ENCODE measurements at places on chromosomes 7 and 10. TPM values are rescaled to one million over a fixed set of nuclear protein-coding genes. Genes with fewer than 3 reads are reported as not detected.
A peak's percentile ranks its signal among the peaks of the same experiment; 100 is the strongest.

CYP2C19 gene
- not detected for total RNA-seq

NAT16 gene
- total RNA-seq: not detected

KCND2 gene
- total RNA-seq: 7.7 TPM

CDHR1 gene
- 0.72 TPM for total RNA-seq

CALCR gene
- not detected for total RNA-seq

DNA sequence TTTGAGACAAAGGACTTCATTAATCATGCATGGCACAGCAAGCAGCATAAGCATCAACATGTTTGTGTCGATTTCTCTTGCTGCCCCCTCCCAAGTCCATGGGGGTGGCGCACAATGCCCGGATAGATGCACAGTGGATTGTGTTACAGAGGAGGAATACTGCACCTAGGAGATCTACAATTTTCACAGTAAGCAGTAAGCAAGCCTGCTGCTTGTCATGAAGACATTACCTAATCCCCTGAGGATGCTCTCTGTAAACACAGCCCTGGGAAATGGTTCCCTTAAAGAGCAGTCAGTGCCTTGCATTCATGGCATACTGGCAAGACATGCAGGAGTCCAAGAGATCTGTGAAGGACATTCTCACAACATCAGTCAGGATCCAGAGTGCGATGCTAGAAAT, 137.7 kb downstream of the ETV1 start:
- DNase-seq: no peak
- H3K27me3 ChIP-seq: no peaks in the 10 kb centered on the region
- no peaks in the 10 kb centered on the region for H3K36me3 ChIP-seq
- H3K4me1 ChIP-seq: no peaks in the 10 kb centered on the region

GRCh38 chr7:121041516-121042148, 53.1 kb downstream of the CPED1 start:
- peak overlapping the region; percentile 57 for H3K27ac ChIP-seq
- no peak for DNase-seq
- peaks cover 7% of the 10 kb centered on the region for H3K4me1 ChIP-seq
- H3K36me3 ChIP-seq: no peaks in the 10 kb centered on the region
- H3K4me3 ChIP-seq: no peak overlapping the region

DNA sequence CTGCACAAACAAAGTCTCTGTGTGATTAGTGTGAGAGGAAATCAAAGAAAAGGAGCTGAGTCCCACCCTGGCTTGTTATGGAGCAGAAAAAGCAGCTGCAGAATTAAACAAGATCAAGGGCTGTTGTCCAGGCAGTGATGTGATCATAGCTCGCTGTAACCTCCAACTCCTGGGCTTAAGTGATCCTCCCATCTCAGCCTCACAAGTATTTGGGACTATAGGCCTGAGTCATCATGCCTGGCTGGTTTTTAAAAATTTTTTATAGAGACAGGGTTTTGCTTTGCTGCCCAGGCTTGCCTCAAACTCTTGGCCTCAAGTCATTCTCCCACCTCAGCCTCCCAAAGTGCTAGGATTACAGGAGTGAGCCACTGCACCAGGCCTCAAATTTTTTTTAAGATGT, 88.9 kb downstream of the IPMK start:
- no peak overlapping the region for H3K27ac ChIP-seq
- H3K36me3 ChIP-seq: no peaks in the 10 kb centered on the region
- no peaks in the 10 kb centered on the region for H3K4me1 ChIP-seq
- no peak for DNase-seq

GRCh38 chr7:47518827-47519226, 63.1 kb downstream of the TNS3 start:
- no peaks in the 10 kb centered on the region for H3K27me3 ChIP-seq
- no peak for DNase-seq
- no peaks in the 10 kb centered on the region for H3K36me3 ChIP-seq
- H3K4me1 ChIP-seq: peaks cover 39% of the 10 kb centered on the region

- H3K27me3 ChIP-seq: no peaks in the 10 kb centered on the region
- H3K4me1 ChIP-seq: no peaks in the 10 kb centered on the region
- no peak for DNase-seq
- H3K4me3 ChIP-seq: no peak overlapping the region
Observed at GRCh38 chr7:6167004-6167551, 105.3 kb downstream of the CYTH3 start.

Measured in ovary (tissue), 10 donors.